ENCODE measurements at places on chromosomes 3 and 15.
A peak's percentile ranks its signal among the peaks of the same experiment; 100 is the strongest.

DNA sequence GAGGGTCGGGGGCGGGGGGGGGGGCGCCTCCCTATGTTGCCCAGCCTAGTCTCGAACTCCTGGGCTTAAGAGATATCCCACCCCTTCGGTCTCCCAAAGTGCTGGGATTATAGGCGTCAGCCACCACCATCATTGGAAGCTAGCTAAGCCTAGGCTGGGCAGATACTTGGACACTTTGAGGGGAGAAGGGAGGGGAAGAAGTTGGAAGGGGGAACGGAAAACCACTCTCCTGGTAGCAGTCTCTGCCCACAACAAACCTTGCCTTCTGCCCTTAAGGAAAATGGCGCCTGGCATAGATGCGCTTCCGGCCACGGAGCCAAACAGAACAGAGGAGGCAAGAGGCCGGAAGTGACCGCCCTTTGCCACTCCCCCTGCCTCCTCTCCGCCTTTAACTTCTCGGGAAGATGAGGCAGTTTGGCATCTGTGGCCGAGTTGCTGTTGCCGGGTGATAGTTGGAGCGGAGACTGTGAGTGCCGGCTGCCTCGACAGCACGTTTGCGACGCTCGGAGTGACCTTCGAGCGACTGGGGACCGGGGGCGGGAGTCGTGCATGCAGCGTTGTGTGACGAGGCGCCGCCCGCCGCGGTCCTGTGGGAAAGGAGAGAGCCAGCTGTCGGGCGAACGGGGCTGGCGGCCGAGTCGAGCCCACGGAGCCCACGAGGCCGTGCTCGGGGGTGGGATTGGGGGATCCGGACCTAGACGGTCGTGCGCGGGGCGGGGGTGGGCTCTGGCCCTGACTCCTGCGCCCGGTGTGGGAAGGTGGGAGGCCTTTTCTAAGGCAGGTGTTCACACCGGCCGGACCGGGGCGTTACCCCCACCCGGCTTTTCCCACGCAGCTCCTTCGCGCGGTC is at the start of gene MFN1:
Gene MFN1, plus strand, starts transcription at position 365 of the 850 bp plus-strand sequence. CDS start 1,143 bp downstream, outside the sequence.
- DNase-seq: peak; percentile 92

- no peak for DNase-seq
Observed at GRCh38 chr15:40471808-40472150, 995 bp downstream of the CHST14 start.

DNA sequence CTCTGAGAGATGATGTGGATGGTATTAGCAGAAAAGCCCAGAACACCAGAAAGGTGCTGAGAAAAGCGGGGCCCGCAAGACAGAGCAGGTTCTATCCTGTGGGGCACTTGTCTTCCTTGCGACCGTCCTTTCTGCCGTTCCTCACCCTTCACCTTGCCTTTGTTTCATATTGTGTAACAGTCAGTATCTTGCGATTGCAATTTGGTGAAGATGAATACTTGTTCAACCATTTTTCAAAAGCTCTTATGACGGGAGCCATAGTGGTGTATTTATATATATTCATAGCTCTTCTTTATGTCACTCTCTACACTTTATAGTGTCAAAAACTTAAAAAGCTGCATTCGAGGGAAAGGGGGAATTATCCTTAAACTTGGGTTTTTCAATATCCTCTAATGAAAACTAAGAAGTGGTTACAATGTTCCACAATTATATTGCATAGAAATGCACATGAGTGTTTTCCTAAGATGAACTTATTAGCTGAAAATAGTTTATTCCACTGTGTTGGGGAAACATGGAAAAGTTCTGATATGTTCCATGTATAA is 797 bp downstream of the MAP3K13 start:
- no peak for DNase-seq

DNA sequence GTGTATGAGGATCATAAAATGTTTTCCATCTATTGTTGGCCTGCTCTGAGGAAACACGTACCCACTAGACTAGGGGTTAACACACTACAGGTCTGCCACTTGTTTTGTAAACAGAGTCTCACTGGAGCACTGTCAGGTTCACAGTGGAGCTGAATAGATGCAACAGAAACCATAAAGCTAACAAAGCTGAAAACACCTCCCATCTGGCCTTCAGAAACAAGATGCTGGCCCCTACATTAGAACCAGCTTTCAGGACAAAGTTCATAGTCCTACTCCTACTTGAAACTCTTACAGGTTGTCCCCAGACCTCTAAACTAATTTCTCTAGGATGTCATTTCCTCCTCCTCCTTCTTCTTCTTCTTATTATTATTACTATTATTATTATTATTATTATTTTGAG is 42.3 kb downstream of the SNX4 start:
- DNase-seq: no peak

DNA sequence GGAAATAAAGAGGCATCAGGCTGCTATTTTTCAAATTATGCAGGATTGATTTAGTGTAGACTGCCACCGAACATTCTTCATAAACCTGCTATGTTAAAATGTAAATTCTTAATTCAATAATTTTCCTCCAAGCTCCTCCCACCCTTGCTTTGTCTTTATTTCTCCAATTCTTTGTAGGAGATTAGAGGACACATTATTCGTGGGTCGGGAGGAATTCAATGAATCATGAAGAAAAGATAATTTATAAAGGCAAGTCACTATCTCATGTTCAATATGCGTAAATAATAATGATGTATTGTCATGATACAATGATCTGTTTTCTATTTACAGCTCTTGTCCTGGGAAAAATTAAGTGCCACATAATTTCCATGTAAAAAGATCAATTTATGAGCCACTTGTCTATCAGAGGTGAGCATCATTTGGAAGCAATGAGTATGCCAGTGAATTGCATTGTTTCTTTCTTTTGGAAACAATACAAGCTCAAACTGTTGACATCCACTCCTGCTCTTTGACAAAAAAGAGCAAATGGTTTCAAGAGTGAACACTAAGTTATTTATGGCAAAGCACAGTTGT is 148.0 kb upstream of the MITF start:
- no peak for DNase-seq

Measured in D341Med (cell line).